ENCODE measurements at places on chromosomes 1 and 21.

DNA sequence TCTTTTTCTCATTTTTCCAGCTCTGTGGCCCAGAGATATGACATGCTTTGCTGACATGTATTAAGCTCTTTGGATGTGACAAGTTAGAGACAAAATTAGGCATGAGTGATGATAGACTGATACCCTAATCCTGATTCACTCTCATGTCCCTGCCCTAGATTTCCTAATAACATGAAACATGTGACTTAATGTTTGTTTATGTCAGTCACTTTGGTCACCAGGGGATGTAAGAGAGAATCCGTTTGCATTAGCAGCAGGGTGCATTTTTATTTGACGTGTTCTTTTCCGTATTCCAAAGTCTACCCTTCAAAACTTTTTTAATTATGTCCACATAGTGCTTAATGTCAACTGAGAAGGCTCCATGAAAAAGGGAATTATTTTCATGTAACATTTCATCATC lies 192.4 kb downstream of the HMCN1 start:
- peak; percentile 14 for DNase-seq

DNA sequence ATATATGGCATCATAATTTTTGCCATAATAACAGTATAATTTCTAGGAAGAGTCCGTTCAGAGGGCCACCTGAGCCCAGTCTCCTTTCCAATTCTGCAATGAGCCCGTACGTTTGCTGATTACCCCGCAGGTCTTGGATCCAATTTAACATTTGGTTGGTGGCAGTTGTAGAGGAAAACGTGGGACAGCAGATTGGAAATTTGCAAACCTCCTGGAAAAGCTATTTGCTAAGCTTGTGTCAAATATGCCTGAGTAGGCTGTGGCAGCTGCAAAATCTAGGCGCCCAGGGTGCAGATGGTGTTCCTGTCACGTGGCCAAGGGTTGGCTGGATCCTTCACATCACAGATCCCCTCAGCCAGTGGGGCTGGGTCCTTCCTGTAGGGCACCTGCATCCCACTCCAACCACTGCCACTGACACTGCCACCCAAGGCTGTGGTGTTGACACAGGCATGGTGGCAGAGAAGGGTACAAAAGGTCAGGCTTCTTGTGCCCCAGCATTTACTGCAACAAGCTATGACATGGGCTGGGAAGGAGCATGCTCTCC lies 174.8 kb upstream of the SYT6 start:
- no peak for DNase-seq

GRCh38 chr21:25842925-25843324 lies 108.2 kb downstream of the GABPA start:
- no peak for DNase-seq

DNA sequence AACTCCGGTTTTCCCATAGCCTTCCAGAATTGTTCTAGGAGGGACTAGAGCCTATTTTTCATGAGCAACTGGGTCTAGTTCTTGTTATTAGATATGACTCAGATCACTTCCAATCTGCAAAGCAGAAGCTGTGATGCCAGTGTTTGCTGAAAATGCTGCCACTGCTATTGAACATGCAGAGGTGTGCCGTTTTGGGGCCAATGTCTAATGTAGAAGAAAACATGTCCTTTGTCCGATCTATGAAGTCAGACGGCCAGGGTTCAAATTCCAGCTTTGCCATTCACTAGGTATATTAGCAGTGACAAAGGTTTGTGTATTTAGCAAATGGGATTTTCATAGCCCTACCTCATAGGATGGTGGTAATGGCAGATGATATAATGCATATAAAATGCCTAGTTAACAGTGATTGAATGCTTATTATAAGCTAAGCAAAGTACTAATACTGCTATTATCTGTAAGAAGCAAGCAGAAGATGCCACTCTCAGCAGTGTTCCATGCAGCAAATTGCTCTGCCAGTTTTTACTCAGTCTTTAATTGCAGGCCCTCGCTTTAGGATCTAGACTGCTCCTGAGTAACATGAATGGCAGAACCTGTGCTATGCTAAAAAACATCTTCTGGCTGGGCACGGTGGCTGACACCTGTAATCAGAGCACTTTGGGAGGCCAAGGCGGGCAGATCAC lies 40.1 kb upstream of the CXADR start:
- DNase-seq, result no peak
